CD4-positive, alpha-beta T cell treated with Interleukin-1 beta for 1 hour (primary cell): ENCODE measurements at places on chromosomes 1 and 21.

- DNase-seq: no peak
Observed at GRCh38 chr1:184558691-184559090, 171.9 kb downstream of the C1orf21 start.

DNA sequence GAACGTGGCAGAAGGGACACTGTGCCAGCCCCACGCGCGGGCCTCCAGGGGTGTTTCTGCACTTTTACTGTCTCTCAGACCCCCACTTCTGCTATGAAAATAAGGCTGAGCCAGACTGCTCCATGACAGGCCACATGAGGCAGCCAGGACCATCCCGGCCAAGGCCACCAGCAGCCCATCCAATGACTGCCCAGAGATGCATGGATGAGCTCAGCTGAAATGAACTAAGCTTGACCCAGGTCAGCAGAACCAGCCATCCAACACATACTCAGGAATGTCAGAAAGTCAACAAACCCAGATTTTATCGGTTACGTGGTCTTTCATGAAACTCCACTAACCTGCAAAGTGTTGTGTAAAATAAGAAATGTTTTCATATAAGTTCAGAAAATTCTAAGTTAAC lies 51.2 kb downstream of the CCDC185 start:
- DNase-seq: no peak

GRCh38 chr21:15671188-15671587 lies 58.6 kb upstream of the USP25 start:
- DNase-seq: no peak

DNA sequence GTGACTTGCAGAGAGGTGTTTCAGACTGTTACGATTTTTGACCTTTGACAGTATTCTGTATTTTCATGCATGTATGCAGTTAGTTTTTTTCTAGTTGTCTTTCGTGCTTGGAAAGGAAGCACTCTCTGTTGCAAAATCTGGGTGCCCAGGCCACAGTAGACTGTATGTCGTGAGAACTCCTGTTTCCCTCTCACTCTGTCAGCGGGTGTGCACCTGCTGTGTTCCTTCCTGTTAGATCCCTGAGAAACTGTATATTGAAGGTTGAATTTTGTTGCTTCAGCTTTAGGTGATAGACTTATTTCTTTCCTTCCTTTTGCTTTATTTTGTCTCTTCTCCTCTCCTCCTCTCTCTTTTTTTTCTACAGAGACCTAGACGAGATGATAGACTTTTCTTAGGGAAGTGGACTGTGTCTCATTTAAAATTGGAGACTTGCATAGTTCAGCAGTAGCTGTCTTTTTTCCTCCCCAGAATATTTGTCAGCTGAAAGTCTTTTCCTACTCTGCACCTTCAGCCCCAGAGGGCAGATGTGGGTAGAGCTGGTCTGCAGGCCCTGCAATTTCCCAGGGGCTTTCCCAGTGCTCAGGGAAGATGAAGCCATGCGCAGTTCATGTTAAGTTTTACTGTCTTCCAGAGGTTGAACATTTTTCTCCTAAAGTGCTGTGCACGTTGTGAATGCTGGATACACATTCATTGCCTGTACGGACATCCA lies 1.4 kb downstream of the TRAPPC10 start:
- peak; percentile 35 for DNase-seq

- DNase-seq: no peak
Observed at GRCh38 chr1:200710166-200710565, 28.5 kb upstream of the CAMSAP2 start.

GRCh38 chr1:2229037-2229864 lies 1.1 kb downstream of the SKI start:
- DNase-seq: peak; percentile 65

DNA sequence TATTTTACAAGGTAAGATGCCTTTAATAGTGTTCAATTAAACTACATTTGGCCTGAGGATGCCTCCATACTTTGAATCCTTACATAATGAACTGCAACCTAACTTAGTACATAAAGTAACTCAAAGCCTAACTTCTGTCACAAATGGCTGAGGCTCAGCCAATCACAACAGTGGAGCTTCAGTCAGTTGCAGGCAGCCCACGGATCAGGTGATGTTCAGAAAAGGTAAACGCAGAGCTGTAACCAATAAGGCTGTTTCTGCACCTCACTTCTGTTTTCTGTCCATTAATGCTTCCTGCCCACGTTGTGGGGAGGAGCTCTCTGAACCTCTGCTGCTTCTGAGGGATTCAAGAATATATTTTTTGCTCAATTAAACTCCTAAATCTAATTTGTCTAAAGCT lies 94.8 kb upstream of the KIAA0040 start:
- DNase-seq: peak; percentile 7

DNA sequence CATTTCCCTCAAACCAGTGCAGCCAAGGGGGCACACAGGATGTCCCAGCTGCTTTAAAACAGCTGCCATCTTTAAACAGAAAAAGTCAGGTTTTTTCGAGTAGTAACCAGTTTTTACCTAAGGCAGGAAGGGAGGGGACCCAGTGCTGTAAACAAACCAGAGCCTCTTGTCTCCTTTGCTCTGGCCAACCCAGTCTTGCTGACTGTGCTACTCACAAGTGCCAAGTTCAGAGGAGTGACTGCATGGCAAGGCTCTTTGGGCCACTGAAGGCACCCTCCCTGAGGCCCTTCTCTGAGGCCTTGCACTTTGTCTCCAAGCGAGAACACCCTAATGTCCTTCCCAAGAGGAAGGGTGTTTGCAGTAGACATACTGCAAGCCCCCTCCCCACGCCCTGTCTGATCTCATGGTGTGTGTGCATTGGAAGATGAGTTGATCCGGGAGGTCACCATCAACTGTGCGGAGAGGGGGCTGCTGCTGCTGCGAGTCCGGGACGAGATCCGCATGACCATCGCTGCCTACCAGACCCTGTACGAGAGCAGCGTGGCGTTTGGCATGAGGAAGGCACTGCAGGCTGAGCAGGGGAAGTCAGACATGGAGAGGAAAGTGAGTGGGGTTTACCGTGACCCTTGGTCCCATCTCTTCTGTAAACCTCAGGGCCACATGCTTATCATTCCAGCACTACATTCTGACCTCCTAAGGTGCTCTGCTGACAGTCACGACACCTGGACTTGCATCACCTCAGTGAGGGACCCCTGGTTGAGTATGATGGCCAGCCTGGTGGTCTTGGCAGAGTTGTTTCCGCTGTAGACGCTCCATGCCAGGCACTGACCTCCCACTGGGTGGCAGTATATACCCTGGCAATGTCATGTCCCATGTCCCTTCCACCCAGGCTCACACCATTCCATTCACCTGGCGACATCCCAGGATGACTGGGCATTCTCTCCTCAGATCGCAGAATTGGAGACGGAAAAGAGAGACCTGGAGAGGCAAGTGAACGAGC lies 4.7 kb downstream of the DNALI1 start:
- peak; percentile 46 for DNase-seq

GRCh38 chr1:56439610-56440264 lies 139.6 kb downstream of the PLPP3 start:
- DNase-seq: no peak

GRCh38 chr1:76625886-76626678 lies 241.2 kb upstream of the ST6GALNAC5 start:
- no peak for DNase-seq

- no peak for DNase-seq
Observed at GRCh38 chr1:99557546-99558202, 88.2 kb upstream of the PALMD start.

DNA sequence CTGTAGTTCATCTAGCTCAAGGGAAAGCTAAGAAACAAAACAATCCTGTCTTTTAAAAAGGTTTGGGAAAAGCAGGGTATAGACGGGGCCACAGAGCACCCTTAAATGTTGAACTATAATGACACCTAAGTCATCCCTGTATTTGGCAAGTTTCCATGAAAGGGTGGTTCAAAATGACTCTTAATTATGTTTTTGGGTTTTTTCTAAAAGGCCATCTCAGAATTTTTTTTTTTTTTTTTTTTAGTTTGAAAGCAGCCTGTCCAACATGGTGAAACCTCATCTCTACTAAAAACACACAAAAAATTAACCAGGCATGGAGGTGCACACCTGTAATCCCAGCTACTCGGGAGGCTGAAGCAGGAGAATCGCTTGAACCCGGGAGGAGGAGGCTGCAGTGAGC lies 22.2 kb downstream of the TOMM20 start:
- no peak for DNase-seq

DNA sequence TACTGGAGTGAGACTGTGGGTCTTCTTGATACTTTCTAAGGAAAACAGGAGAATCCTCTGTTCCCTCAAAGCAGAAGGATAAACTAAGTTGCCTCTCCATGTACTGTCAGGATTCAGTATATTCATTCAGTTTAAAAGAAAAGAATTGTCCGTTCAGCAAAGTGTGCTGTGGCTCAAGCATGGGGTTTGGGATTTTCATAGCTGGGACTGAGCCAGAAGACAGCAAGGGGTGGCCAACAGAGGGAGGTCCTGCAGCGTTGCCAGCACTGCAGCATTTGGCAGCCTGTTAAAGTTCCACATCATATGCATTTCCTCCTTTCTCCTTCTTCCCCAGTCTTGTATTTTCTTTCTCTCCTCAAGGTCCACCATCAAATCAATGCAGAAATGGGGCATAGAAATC lies 75.1 kb downstream of the DTL start:
- no peak for DNase-seq

DNA sequence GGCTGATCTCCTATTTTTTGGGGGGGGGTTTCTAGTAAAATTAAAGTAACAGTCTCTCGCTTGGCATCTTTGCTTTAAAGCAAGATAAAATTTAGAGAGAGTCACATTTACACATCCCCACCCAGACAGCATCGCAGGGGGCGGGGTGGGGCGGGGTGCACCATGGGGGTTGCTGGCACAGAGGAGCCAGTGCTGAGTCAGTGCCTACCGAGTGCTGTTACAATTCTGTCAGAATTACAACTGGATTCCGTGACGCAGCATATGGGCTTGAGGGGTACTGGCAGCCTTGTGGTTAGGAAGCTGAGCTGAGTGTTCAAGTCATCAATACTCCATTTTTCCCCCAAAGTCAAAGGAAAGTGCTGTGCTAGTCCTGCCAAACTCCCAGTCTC lies 175.9 kb downstream of the PRDM16 start:
- DNase-seq: no peak

DNA sequence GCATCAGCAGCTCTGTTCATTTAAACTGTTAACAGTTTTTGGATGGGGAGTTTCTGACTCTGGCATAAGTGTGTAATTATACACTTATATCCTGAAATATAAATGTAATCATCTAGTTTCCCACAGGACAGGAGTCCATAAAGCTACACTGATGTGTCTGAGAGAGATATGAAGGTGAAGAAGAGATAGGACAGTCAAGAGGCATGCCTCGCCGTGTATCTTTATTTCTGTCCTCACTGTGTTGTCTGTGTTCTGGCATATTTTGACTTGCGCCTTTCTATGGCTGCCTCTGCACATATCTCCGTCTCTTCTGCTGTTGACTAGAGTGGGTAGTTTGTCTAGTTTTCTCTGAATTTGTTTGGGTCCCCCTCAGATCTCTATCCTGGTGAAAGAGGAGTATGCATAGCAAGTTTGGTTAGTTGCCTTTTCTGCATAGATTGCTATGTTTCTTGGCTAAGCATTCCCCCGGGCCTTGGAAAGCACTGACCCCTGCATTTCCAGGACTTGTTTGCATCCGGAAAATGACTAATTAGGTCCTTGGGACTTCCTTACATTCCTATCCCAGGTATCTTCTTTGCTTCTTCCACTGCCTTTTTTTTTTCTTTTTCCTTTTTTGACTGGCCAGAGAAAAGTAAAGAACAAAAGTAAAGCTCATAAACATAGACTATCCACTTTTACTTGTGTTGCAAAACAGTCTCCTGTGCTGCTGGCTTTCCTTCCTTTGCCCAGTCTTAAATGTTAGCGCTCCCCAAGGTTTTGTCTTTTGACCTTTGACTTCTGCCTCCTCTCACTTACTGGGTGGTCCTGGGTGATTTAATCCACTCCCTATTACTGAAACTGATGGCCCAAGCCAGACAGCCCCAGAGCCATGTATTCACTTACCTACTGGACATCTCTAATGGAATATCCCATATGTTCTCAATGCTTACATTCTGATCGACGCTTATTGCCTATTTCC lies 27.6 kb upstream of the CNN3 start:
- no peak for DNase-seq

- no peak for DNase-seq
Observed at GRCh38 chr1:238233966-238234365, 343.2 kb upstream of the ZP4 start.

DNA sequence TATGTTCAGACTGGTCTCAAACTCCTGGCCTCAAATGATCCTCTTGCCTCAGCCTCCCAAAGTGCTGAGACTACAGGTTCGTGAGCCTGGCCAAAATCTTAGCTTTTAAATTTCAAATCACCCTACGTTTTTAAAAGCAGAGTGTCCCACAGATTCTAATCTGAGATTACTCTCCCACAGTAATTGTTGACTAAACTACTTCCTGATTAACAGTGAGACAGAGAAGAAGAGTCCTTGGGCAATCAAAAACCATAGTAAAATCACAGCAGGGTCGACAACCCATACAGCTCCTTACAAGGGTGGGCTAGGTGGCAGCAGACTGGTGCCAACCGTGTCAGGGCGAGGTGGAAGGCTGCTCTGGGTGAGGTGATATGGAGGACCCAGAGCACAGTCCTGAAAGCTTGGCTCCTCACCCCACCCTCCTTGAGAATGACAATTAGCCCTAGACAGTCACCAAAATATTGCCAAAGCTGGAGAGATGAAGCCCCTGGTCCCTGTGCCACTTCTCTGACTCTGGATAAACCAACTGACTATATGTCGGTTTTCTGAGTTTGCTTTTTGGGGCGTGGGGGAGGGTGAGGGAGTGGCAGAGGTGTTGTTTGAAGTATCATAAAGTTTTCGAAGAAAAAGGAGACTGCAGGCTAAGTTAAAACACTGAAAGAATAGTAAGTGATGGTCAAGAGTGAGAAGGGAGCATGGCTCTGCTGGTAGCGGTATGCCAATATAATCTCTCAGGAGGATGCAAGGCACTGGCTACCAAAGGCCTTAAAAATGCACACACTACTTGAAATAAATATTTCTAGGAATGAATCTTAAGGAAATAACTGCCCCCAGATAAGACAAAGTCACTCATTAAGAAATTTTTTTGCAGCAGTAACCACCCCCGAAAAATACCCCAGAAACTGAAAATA lies 86.8 kb downstream of the SLC45A1 start:
- DNase-seq: no peak

GRCh38 chr21:38908537-38908936 lies 102.8 kb downstream of the ETS2 start:
- no peak for DNase-seq

DNA sequence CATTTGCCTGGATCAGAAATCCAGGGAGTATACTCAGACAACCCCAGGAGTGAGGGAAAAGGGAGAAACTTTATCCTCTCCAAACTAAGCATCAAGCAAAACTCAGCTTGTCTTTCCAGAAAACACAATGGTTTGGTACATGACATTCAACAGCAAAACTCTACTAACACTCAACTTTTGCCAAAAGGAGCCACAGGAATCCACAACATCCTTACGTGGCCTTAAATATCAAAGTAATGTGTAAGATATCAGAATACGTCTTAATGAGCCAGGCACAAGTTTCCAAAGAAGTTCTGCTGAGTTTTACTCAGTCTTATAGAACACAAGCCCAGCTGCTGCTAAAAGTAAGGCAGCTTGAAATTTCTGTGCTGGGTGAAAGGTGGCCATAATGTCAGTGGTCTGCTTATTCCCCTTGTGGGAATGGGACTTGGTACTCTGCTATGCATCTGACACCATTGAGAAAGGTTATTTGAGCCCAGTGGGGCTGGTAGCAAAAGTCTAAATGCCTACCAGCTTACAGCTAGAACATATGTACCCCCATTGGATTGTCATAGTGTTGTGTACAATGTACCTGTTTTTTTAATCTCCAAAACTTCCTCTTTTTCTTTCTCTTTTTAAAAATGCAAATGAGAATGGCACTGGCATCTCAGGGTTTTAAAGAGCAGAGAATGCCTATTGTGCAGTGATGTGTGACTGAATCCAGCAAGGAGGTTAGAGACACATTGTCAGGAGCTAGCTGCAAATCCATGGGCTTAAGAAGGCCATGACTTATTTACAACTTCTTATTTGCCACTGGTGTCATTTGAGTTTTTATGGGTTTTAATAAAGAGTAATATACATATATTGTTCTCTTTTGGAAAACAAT lies 62.0 kb upstream of the ST6GALNAC3 start:
- no peak for DNase-seq
